ENCODE measurements at places on chromosomes 5 and 9. TPM values are rescaled to one million over a fixed set of nuclear protein-coding genes. Genes with fewer than 3 reads are reported as not detected.

- no peaks in the 10 kb centered on the region for H3K27me3 ChIP-seq
- DNase-seq = no peak
- H3K4me3 ChIP-seq = no peak overlapping the region
- no peak overlapping the region for H3K27ac ChIP-seq
- no peaks in the 10 kb centered on the region for H3K36me3 ChIP-seq
- no peaks in the 10 kb centered on the region for H3K4me1 ChIP-seq
Measured at GRCh38 chr9:114300846-114301797, 21.8 kb upstream of the ORM1 start.

KIF20A gene
- total RNA-seq = 70.9 TPM

GRCh38 chr9:110788871-110789270, 120.3 kb downstream of the MUSK start:
- H3K27me3 ChIP-seq = no peaks in the 10 kb centered on the region
- H3K36me3 ChIP-seq = no peaks in the 10 kb centered on the region
- H3K27ac ChIP-seq = no peak overlapping the region
- H3K4me3 ChIP-seq = no peak overlapping the region
- no peaks in the 10 kb centered on the region for H3K4me1 ChIP-seq

PCDHA11 gene
- total RNA-seq = not detected

SHISAL2B gene
- total RNA-seq = not detected

GRCh38 chr5:171610686-171611085, 174.9 kb upstream of the SMIM23 start:
- no peaks in the 10 kb centered on the region for H3K36me3 ChIP-seq
- no peaks in the 10 kb centered on the region for H3K4me1 ChIP-seq
- no peak for DNase-seq
- no peak overlapping the region for H3K4me3 ChIP-seq
- peaks cover 20% of the 10 kb centered on the region for H3K27me3 ChIP-seq
- no peak overlapping the region for H3K27ac ChIP-seq

DNA sequence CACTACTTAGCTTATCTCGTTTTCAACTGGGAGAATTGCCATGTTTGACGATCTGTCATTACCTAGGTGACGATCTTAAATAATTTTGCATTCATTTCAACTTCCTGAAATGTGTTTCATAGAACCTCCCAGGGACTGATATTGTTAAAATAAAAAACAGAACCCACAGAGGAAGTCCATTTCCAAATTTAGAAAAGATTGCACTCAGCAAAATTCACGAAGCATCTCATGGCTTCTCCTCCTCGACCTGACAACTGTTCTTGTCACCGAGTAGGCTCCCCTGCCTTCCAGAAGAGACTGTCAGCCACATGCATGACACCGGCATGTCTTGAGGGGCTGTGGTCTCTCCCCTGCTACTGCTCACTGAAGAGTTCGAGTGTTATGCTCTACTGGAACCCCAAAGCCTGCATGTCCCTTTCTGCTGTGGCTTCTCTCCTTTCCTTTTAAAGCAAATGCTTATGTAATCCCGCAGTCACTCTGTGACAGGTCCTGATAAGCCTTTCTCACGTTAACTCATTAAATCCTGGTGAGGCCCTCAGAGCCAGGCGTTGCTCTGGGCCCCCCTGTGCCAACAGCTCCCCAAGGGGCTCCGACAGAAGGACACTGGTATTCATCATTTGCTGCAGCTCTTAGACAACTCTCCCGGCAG, 26.8 kb upstream of the ANKRD33B start:
- H3K4me1 ChIP-seq = peaks cover 15% of the 10 kb centered on the region
- peaks cover 9% of the 10 kb centered on the region for H3K27me3 ChIP-seq
- no peaks in the 10 kb centered on the region for H3K36me3 ChIP-seq
- DNase-seq = no peak
- H3K27ac ChIP-seq = peak overlapping the region; percentile 85
- peak overlapping the region; percentile 49 for H3K4me3 ChIP-seq

- H3K27ac ChIP-seq = peak overlapping the region; percentile 98
- no peak for DNase-seq
- H3K27me3 ChIP-seq = no peaks in the 10 kb centered on the region
- H3K36me3 ChIP-seq = peaks cover 71% of the 10 kb centered on the region
Measured at GRCh38 chr9:120924698-120925534, 1.7 kb downstream of the TRAF1 start.

DNA sequence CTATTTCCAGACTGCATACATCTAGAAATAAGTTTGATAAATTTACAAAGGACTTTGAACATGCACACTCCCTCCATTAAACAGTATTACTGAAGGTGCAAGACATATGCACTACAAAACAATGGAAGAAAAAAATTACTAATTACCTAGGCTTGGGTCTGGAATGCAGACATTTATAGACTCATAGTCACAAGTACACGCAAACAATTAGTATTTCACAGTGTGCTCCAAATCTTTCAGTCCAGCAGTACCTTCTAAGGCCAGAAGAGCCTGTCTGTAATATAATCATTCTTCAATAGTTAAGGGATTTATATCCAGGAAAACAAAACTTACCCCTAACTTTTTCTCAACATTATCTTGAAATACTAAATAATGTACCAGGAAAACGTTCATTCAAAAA, 11.2 kb downstream of the RICTOR start:
- peaks cover 37% of the 10 kb centered on the region for H3K36me3 ChIP-seq
- H3K4me3 ChIP-seq = no peak overlapping the region
- H3K27ac ChIP-seq = no peak overlapping the region
- H3K27me3 ChIP-seq = no peaks in the 10 kb centered on the region

DNA sequence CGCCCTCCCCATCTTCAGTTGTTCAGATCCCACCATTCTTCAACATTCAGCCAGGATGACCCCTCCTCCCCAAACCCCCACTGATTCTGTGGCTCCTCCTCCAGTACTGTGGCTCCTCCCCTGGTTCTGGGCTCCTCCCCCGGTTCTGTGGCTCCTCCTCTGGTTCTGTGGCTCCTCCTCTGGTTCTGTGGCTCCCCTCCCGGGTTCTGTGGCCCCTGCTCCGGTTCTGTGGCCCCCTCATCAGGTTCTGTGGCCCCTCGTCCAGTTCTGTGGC, 32.8 kb downstream of the C5orf15 start:
- DNase-seq = no peak
- H3K27ac ChIP-seq = no peak overlapping the region
- no peak overlapping the region for H3K4me3 ChIP-seq
- H3K27me3 ChIP-seq = no peaks in the 10 kb centered on the region
- peaks cover 11% of the 10 kb centered on the region for H3K4me1 ChIP-seq
- H3K36me3 ChIP-seq = no peaks in the 10 kb centered on the region

GRCh38 chr5:34585601-34586104, 70.5 kb upstream of the RAI14 start:
- no peak overlapping the region for H3K4me3 ChIP-seq
- no peak overlapping the region for H3K27ac ChIP-seq
- H3K4me1 ChIP-seq = peaks cover 5% of the 10 kb centered on the region
- peaks cover 8% of the 10 kb centered on the region for H3K27me3 ChIP-seq
- H3K36me3 ChIP-seq = no peaks in the 10 kb centered on the region

All from activated CD4-positive, alpha-beta T cell treated with anti-CD3 and anti-CD28 coated beads, Interleukin-2, amount 10 ng/mL, durations not matched to agents 7 days and 5 days (primary cell).